ENCODE measurements at places on chromosomes 16 and 17.

- no peak for DNase-seq
Measured at GRCh38 chr17:74892974-74893911, at the start of gene FADS6. FADS6 (minus strand) TSS chr17:74893633; CDS start chr17:74893595, 38 bp downstream.

DNA sequence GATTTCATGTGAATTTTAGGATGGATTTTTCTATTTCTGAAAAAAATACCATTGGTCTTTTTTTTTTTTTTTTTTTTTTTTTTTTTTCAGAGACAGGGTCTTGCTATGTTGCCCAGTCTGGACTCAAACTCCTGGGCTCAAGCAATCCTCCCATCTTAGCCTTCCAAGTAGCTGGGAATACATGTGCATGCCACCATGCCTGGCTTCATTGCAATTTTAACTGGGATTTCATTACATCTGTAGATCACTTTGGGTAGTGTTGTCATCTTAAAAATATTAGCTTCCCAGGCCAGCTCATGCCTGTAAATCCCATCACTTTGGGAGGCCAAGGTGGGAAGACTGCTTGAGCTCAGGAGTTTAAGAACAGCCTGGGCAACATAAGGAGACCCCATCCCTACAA, 54.8 kb downstream of the TOM1L2 start:
- DNase-seq, result no peak

DNA sequence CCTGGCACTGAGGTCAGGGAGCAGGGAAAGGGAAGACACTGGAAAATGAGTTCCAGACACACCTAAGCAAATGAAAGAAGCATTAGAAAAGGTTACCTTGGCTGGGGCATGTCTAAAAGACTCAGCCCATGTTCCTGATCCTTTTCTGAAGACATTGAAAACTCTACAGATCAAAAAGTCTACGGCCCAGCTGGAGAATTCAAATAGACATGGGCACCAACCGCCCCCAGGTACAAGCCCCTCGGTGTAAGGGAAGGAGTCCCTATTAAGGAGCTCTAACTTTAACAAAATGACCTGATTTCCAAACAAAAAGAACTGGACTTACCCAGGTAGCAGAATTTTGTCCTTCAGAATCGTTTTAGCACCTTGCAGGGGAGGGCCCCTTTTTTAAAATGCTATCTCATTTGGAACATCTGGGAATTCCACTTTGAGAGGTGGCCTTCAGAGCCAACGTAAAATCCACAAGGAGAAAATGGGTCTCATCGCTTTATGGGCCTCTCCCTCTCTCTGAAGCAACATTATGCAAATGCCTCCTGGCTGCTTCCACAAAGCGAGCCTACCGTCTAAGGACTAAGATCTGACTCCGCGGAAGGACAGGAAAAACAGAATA, 43.6 kb upstream of the RBFOX3 start:
- no peak for DNase-seq

GRCh38 chr16:23141500-23141899, 7.8 kb downstream of the USP31 start:
- no peak for DNase-seq

All from Peyer's patch (tissue), 4 donors.